ENCODE measurements at places on chromosomes 7 and 10. TPM values are rescaled to one million over a fixed set of nuclear protein-coding genes. Genes with fewer than 3 reads are reported as not detected.

Gene MICU1
- total RNA-seq, result 26.9 TPM

Gene CYP2E1
- 0.13 TPM for total RNA-seq

Gene CDH23
- 4.9 TPM for total RNA-seq

Gene NPSR1
- not detected for total RNA-seq

Gene TES
- 110 TPM for total RNA-seq

Gene ANKRD61
- 0.29 TPM for total RNA-seq

Gene RSPH10B2
- total RNA-seq, result 0.63 TPM
